ENCODE measurements at places on chromosomes 11 and 22. TPM values are rescaled to one million over a fixed set of nuclear protein-coding genes. Genes with fewer than 3 reads are reported as not detected.

SOX10 gene
- total RNA-seq, result not detected

GRCh38 chr11:105144887-105145286, 5.3 kb upstream of the CARD18 start:
- H3K36me3 ChIP-seq, result no peaks in the 10 kb centered on the region
- no peak overlapping the region for H3K4me3 ChIP-seq
- no peaks in the 10 kb centered on the region for H3K27me3 ChIP-seq
- H3K27ac ChIP-seq, result no peak overlapping the region

MYO7A gene
- 0.20 TPM for total RNA-seq

YPEL4 gene
- 1.2 TPM for total RNA-seq

- no peak overlapping the region for H3K4me3 ChIP-seq
- no peak overlapping the region for H3K27ac ChIP-seq
- no peak for DNase-seq
- H3K36me3 ChIP-seq, result peaks cover 13% of the 10 kb centered on the region
- no peaks in the 10 kb centered on the region for H3K27me3 ChIP-seq
- peaks cover 32% of the 10 kb centered on the region for H3K4me1 ChIP-seq
Measured at GRCh38 chr22:21944871-21945270, 7.8 kb downstream of the PPM1F start.

DNA sequence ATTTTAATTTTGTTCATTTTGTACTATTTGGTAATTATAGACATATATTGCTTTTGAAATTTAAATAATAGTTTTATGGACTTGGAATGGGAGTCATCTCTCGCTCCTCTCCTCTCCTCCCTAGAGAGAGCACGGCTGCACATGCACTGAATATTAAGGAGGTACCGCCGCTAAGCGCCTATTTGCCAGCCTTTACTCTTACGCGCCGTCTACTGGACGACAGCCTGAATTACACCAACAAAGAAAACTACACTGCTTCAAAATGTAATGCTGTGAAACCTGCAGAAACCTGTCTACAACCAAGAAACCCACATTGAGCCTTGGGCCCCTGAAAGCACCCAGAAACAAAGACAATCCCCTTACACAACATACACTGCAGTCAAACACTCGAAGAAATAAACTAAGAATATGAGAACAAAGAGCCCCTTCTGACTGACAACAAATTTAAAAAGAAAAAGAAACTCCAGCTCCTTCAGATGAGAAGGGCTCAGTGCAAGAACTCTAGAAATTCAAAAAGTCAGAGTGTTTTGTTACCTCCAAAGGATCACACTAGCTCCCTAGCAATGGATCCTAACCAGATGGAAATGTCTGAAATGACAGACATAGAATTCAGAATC, 737.2 kb downstream of the LRRC4C start:
- H3K4me1 ChIP-seq, result no peaks in the 10 kb centered on the region
- no peak for DNase-seq
- H3K4me3 ChIP-seq, result no peak overlapping the region

All from natural killer cell (primary cell).